ENCODE measurements at places on chromosomes 6 and 20. TPM values are rescaled to one million over a fixed set of nuclear protein-coding genes. Genes with fewer than 3 reads are reported as not detected.
A peak's percentile ranks its signal among the peaks of the same experiment; 100 is the strongest.

DNA sequence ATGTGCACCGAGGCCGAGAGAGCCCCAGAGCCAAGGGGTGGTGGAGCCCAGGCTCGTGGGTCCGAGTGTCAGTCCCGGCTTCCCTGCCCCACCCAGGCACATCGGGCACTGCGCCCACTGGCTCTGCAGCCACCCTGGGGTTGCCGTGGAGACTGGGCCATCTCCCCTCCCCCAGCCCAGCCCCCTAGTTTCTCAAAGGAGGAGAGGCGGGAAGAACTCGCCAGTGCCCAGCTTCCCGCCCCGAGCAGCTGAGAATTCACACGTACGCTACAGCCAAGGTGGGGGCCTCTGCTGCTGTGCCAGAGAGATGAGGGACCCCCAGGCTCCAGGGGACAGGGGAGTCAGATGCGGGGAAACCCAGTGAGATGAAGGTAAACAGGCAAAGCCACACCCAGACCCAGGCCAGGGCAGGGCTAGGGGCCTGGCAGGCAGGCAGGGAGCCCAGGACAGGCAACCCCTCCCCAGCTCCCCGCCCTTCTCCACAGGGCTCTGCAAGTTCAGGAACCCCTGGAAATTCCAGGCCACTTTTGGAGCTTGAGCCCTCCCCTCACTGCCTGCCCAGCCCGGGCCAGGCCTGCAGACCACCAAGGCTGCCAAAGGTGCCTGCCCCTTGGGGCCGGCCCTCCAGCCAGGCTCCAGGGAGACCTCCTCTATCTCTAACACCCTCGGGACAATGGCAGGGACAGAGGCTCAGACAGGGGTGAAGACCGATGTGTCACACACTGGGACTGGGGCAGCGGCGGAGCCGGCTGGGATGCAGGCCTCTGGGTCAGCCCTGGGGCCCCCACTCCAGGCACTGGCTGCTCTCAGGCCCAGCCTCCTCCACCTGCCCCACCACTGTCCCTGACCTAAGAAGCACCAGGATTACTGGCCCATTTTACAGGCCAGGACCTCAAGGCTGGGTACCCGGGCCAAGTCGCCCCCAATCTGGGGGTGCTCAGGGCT, 6.0 kb downstream of the LAMA5 start:
- DNase-seq: no peak

- no peak for DNase-seq
Measured at GRCh38 chr20:36538026-36538722, 3.1 kb upstream of the MYL9 start.

DNA sequence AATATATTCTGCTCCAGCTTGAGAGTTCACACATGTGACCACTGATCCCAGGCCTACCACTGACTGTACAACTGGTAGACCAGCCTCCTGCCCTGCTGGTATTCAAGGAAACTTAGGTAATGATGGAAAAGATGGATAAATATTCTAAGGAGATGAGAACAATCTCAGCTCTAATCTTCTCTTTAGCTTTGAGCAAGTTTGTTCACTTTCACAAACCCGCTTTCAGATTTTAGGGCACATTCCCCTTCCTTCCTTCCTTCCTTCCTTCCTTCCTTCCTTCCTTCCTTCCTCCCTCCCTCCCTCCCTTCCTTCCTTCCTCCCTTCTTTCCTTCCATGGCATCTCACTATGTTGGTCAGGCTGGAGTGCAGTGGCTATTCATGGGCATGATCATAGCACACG, 88.2 kb upstream of the PHACTR1 start:
- no peak for DNase-seq

- DNase-seq: no peak
Measured at GRCh38 chr6:119148098-119148824, 69.8 kb upstream of the FAM184A start.

GRCh38 chr20:5000263-5001173, 792 bp downstream of the SLC23A2 start:
- peak; percentile 55 for DNase-seq

DNA sequence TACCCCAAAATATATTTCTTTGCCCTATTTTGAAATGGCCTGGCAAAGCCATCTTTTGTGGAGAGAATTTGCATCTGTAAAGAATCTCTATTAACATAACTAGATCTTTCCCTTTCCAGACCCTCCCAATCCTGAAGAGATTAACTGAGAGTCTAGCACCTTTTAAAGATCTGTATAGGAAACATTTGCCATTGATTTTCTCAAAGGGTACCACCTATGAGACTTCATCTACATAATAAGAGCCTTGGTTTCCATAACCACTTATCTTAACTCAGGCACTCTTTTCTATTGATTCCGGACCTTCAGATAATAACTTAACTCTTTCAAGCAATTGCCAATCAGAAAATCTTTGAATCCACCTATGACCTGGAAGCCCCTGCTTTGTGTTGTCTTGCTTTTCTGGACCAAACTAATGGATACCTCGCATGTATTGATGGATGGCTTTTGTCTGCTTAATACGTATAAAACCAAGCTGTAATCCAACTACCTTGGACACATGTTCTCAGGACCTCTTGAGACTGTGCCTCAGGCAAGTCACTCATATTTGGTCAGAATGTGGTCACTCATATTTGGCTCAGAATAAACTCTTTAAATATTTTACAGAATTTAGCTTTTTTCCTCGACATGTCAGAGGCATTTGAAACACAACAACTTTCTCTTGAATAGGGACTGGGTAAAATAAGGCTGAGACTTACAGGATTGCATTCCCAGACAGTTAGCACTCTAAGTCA, 31.4 kb downstream of the SLC22A2 start:
- no peak for DNase-seq

GRCh38 chr6:4924661-4925271, 79.1 kb downstream of the RPP40 start:
- DNase-seq: no peak

DNA sequence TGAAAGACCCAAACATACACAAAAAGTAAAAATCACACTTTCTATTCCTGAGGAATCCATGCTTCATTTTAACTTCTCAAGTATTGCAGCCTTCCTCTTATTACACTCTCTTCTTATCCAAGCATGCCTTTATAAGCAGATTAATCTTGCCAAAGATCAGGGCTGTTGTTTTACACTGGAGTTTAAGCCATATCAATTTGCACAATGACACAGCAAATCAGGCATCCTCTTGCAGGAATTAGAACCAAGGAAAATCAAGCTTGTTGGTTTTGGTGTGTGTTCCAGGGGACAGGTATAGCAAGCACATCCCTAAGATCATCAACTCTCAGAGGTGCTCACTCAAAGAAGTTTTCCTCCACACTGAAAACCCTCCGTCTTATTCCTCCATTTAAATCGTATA, 69.5 kb downstream of the CYP39A1 start:
- DNase-seq: no peak

DNA sequence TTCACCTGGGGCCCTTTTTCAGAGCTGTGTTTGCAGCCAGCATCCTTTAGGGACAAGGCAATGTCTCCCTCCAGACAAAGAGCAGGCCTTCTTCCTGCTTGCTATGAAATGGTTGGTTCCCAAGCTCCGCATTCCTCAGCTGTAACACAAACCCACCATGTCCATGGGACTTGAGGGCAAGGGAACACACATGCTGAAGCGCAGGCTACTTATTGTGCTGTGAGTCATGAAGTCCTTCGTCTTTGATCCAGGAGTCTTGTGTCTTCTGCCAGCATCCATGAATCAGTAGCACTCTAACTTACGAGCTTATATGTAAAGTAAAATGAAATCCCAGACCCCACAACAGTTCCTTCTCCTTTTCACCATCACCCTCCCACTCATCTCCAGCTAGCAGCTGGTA, 59.0 kb downstream of the ANKRD60 start:
- no peak for DNase-seq

DNA sequence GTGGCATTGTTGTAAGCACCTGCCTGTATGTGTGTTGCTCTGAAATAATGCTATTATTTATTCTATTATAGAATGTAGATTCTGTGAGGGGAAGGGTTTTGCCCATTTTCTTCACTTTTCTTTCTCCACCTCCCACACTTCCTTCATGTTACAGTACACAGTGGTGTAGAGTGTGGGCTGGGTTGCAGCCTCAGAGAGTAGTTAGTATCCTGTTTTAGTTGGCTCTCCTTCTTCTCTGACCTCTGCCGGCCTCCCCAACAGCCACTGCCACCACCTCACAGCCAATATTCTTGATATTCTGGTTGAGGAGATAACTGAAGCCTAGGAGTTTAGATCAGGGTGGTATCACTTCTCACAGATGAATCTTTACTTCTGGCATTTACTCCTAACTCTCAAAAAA, 143.4 kb downstream of the BCKDHB start:
- no peak for DNase-seq

- DNase-seq: no peak
Measured at GRCh38 chr20:36152261-36152660, 2.3 kb upstream of the EPB41L1 start.

DNA sequence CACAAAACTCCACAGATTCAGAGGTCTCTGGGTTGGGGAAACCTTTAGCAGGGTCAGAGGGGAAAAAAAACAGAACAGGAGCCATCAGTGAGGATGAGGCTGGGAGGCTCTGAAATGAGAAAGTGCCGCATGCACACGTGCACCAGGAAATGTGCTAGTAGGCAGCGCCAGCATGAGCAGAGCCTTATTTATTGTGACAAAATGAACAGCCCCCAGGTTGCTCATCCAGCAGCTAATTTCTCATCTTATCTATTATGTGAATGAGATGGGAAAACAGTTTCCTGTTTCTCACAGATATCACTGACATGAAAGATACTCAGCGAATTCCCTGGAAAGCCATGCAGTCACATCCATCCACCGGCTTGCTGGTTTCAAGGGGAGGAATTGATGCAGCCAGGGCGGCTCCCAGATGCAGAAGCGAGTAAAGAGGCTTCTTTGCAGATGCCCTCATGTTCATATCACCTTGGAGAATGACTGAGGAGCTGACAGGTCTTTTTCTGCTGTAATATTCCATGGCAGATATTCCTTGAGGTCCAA, 176.1 kb downstream of the MBOAT1 start:
- no peak for DNase-seq

GRCh38 chr20:24060851-24061590, 72.4 kb upstream of the GGTLC1 start:
- DNase-seq: peak; percentile 47

Gene SCRT2
- 0.34 TPM for total RNA-seq

Gene SLPI
- not detected for total RNA-seq

Gene CYP21A2
- total RNA-seq: 0.22 TPM

All from H1 (cell line).